ENCODE measurements at places on chromosomes 7 and 10. TPM values are rescaled to one million over a fixed set of nuclear protein-coding genes. Genes with fewer than 3 reads are reported as not detected.

The TYW1B gene
- 4.2 TPM for total RNA-seq

The C10orf53 gene
- not detected for total RNA-seq

The TMEM130 gene
- total RNA-seq = not detected

The HKDC1 gene
- not detected for total RNA-seq

The IL2RA gene
- not detected for total RNA-seq

The HOXA5 gene
- total RNA-seq = 13.6 TPM

The CH25H gene
- 8.5 TPM for total RNA-seq

The ZNF487 gene
- 2.0 TPM for total RNA-seq

The CPN1 gene
- total RNA-seq = not detected

The HOXA4 gene
- total RNA-seq = 1.6 TPM

The PPIF gene
- total RNA-seq = 33.2 TPM

The MCMBP gene
- total RNA-seq = 55.9 TPM

The GPR26 gene
- not detected for total RNA-seq

The ENTPD1 gene
- total RNA-seq = 40.5 TPM

The ANKRD1 gene
- 528 TPM for total RNA-seq
